ENCODE measurements at places on chromosomes 1 and 21.

DNA sequence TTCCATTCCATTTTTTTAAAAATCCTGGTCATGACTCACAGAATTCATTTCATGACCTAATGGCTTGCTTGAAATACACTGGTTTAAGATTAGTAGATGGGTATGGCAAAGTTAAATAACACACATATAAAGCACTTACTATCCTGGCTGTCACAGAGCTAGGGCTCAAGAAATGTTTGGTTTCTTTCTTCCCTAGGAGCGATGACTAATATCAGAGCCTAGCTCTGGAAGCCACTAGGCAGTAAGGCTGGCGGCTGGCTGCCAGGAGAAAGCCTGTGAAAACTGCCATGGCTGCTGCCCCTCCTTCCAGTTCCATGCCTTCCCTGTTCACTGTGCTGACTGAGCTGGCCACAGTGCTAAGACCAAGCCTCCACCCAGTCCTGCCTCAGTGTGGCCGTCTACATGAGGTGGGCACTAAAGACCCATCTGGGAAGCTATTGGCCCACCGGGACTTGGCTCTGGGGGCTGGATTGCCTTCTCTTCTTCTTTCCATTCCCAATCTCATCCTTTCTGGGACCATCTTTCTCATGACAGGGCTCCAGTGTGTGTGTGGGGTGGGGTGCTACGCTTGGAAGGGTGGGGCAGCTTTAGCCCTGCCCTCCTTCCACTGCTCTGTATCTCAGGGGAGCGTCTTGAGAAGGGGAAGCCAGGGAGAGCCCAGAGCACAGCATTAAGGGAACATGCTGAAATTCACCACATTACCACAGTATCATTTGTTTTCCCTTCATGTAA, 10.8 kb upstream of the ASCL5 start:
- DNase-seq, result no peak

- no peak for DNase-seq
Measured at GRCh38 chr1:109664671-109665070, 3.2 kb upstream of the GSTM2 start.

- DNase-seq, result no peak
Measured at GRCh38 chr1:118073648-118074435, 111.2 kb downstream of the SPAG17 start.

GRCh38 chr1:245322673-245323072, 167.9 kb downstream of the KIF26B start:
- DNase-seq, result no peak

- no peak for DNase-seq
Measured at GRCh38 chr21:28742527-28742926, 250.2 kb downstream of the LTN1 start.

- DNase-seq, result no peak
Measured at GRCh38 chr1:7636795-7637526, 134.1 kb upstream of the VAMP3 start.
